ENCODE measurements at places on chromosomes 6 and 20.

- no peak for DNase-seq
Measured at GRCh38 chr6:98932381-98932780, 15.4 kb downstream of the FBXL4 start.

- DNase-seq, result no peak
Measured at GRCh38 chr6:148242180-148242579, 100.5 kb upstream of the SASH1 start.

DNA sequence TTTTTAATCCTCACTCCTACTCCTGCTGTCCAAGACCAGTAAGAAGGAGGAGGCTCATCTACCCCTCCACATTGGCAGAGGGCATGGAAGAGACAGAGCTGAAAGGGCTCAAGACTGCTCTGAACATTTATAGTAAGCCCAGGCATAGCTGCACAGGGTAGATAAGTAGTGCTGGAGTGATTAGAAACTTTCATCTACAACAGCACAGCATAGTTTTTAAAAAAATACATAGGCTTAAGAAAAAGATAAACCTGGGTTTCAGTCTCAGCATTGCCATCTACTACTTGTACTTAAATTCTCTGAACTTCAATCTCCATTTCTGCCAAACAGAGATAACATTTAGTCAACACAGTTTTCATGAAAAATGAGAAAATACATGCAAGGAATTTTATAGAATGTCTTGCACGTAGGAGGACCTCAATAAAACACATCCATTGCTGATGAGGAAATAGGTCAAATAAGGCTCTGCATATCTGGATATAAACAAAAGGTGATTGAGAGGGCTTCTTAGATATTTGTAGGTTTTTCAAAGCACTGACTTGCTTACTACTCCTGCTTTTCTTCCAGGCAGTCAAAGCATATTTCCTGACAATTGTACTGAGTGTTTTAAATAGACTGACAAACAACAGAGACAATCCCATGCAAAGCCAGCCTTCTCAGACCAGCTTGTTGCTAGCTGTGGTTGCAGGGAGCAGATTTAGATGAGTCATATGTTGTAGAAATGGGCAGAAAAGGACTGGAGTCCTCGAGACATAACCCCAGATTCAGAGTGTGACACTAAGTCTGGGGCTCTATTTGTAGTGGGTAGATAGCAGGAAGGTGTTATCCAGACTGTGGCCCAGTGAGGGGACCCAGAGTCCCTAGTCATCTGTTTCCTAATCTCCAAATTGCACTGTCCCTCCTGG is 107.4 kb upstream of the TAB2 start:
- no peak for DNase-seq

GRCh38 chr6:1696463-1696850 is 86.7 kb downstream of the FOXC1 start:
- no peak for DNase-seq

- DNase-seq, result no peak
Measured at GRCh38 chr20:51134405-51134804, 111.5 kb upstream of the KCNG1 start.

DNA sequence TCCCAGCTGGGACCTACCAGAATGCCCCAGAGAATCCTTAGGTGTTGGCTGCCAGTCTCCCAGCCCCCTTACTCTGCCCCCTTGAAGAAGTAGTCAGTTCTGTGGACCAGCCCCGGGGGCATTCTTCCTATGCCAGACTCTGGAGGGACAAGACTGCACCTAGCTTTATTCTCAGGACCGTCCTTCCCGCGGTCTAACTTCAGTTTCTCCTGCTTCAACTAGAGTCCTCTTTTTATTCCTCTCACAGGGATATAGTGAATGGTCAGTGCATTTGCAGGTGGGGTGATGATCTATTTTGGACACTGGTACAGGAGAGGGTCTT is 35.9 kb upstream of the MDFI start:
- no peak for DNase-seq

DNA sequence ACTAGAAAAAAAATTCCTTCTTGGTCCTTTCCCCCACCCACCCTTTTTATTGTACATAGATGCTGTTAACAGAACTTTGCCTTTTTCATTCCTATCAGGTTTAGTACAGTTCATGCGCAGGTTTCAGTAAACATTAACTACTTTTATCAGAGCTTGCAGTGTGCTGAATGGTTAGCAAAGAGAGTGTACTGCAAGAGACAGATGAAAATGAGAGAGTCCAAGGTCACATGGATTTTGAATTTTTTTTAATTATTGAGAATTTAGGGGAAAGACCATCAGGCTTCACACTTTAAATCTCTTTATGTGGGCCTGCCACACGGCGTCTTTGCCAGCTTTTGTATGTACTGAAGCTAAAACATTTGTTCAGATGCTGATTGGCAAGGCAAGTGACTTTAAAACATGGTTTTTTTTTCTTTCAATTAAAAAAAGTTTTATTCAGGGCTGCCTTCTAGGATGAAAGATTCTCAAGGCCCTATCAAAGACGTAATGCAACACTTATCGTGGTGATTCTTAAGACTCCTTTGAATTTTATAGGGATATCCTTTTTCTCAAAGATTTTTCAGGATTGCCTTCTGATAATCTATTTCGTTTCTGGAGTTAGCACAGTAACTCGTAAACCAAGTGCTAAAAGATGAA is 32.2 kb downstream of the RREB1 start:
- DNase-seq, result no peak

DNA sequence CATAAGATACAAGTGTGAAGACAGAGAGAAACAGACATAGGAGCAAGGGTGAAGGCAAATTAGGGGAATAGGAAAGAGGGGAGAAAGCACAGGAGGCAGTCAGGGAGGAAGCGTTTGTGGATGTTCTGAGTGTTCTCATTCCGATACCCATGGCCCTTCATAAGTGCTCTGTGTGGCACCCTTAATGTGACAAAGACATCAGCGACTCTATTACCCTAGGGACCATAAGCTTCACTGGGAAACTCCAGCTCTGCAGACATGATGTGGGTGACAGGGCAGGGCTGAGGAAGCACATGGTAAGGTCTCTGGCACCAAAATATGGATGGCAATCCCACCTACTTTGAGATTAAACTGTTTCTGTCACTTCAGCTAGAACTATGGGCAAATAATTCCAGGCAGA is 33.0 kb downstream of the F13A1 start:
- DNase-seq, result no peak

- DNase-seq, result no peak
Measured at GRCh38 chr20:37901240-37901639, 1.7 kb upstream of the VSTM2L start.

DNA sequence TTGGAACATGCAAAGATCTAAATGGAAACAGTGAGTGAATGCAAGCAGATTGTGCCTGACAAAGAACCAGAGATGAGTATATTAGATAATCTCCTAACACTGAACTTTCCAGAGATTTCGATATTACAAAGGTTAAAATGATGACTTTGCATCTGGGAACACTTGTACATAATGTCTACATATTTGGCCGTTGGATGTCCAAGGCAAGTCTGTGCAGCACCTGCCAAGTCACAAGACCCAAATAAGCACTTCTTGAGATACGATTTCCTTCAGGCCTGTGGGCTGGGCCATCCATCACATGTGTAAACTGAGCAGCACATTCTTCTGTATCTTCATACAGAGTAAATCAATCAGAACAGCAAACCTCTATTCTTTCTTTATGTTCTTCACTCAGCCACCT is 32.5 kb upstream of the SMLR1 start:
- DNase-seq, result no peak

DNA sequence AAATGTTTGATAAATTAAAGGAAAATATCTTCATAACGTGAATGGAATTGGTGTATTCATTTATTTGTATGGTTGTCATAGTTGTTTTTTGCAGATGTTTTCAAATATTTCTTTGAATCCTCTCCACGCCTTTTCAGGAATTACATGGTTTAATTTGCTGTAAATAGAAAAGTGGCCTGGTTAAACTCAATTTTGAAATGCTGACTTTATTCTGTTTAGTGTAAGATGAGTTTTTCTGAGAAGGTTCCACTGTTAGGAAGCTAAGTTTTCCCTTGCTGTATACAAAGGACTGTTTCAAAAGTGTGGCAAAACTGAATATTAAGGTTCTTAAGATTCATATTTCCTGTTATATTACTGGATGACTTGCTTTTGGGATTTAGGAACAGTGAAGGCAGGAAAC is 503 bp upstream of the ZC2HC1B start:
- no peak for DNase-seq

GRCh38 chr6:116397914-116398313 is 27.2 kb downstream of the DSE start:
- DNase-seq, result no peak

- DNase-seq, result no peak
Measured at GRCh38 chr6:401239-401993, 9.9 kb downstream of the IRF4 start.

GRCh38 chr20:53444401-53445149 is 149.1 kb downstream of the ZNF217 start:
- DNase-seq, result peak; percentile 79
